Memory B cell (primary cell): ENCODE measurements at places on chromosomes 12 and 14.

- no peak for DNase-seq
Measured at GRCh38 chr14:41549821-41550607, 56.7 kb upstream of the LRFN5 start.

- DNase-seq = no peak
Measured at GRCh38 chr14:92532490-92533163, 19.0 kb downstream of the RIN3 start.

- no peak for DNase-seq
Measured at GRCh38 chr12:65603438-65604351, 220.6 kb upstream of the HMGA2 start.

DNA sequence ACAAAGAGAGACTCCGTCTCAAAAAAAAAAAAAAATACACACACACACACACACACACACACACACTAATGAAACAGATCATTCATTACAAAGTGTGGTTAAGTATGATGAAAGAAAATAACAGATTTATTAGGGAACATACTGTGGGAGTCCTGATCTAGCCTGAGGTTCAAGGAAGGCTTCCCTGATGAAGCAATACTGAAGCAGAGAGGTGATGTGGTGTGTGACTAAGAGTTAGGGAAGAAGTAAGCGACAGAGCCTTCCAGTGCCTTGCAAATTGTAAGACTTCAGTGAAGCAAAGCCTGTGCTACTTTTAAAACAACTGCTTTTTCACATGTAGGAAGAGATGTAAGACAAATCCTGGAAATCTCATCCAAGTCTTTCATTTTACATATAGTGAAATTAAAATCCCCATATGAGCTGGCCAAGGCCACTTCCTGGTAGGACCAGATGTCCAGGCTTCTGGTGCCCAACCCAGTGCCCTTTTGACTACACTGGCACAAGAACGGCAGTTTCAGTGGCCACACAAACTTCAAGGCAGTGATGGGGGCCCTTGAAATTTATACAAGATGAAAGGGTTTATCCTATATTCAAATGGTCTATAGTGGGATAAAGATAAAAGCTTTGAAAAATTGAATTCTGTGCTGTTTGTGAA is 86.2 kb downstream of the STON2 start:
- no peak for DNase-seq

DNA sequence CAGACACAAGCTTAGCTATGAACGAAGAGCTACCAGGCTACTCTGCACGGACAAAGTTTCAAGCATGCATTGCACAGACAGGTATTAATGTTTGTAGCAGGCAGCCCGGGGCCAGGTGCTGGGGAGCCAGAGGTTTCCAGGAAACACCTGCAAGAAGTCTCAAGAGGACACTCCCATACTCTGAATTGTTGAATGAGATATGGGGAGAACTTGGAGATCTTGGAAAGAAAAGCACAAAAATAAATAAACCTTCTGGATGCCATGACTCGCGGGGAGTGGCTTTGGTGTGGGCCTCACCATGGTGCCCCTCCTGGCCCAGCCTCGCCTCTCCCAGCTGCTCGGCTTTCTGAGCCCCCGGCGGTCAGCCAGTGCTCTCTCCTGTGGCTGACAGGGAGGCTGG is 186.8 kb downstream of the TTC7B start:
- no peak for DNase-seq

GRCh38 chr14:68897559-68898155 is 81.4 kb downstream of the ACTN1 start:
- DNase-seq = no peak

DNA sequence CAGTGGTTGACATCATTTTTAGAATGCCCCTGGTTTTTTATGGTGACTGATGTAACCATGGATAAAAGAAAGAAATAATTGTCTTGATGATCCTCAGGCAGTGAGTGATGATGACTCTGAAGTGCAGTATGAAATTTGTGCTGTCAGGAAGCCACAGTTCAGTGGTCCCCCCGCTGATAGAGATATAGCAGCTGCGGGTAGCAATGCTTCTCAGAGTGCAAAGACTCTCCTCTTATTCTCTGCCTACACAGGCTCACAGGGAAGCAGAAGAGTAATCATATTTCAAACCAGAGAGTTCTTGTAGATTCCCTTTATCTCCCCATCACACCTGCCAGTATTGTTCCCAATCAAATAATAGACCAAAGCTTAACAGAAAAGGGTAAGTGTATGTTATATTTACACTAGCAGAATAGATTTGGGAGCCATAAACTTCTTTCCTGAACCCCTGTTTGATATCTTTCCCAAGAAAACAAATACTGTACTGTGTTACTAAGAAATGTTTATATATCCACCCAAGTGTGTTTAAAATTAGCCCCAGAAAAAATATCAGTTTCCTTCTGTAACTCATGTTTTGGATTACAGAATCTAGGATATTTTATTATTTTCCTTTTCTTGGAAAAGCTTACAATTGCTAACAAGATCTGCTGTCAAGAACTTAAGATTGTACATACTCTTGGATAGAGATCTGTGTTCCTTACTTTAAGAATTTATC is 1817.4 kb upstream of the FLRT2 start:
- DNase-seq = no peak

DNA sequence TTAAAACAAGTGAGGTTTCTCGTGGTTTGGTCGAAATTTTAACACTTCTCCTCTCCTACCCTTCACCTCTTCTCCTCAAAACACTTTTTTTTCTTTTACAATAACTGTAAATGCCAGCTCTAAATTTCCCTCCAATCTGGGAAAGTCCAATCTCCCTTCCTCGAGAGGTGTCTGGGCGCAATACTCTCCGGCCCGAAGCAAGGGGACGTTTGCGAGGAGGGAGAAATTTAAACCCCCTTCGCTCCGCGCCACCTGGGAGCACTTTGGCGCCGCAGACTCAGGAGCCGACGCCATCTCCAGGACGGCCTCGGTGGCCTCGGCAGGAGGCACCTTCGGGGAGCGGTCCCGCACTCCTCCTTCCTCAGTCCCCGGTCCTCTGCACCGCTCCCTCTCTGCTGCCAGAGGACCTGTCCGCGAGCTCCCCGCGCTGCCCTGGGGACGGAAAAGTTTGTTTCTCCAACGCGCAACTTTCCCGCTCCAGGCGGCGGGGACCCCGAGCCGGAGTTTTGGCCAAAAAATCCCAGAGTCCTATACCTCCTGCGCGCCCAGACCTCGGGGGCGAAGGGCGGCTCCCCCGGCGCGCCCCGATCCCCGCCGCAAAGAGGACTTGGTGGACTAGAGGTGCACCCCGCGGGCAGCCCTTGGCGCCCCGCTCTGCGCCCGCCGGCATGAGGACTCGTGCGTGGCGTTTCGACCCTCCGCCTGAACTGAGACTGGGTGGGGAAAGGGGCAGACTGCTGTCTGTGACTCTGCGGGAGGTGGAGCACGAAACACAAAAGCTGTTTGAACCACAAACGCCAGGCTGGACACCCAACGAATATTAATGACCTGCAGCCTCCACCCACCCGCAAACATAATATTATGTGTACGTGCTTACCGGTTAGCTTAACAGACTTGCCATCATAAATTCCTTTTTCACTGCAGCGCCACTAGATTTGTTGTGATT is 95.2 kb upstream of the HMGA2 start:
- no peak for DNase-seq

GRCh38 chr12:110223777-110224378 is 57.2 kb upstream of the ATP2A2 start:
- DNase-seq = no peak

- no peak for DNase-seq
Measured at GRCh38 chr12:76020731-76021672, 10.6 kb downstream of the PHLDA1 start.

GRCh38 chr12:28383368-28383767 is 193.1 kb downstream of the CCDC91 start:
- DNase-seq = no peak

GRCh38 chr12:98725476-98726247 is 80.6 kb downstream of the APAF1 start:
- DNase-seq = no peak
